ENCODE measurements at places on chromosomes 12 and 14.

DNA sequence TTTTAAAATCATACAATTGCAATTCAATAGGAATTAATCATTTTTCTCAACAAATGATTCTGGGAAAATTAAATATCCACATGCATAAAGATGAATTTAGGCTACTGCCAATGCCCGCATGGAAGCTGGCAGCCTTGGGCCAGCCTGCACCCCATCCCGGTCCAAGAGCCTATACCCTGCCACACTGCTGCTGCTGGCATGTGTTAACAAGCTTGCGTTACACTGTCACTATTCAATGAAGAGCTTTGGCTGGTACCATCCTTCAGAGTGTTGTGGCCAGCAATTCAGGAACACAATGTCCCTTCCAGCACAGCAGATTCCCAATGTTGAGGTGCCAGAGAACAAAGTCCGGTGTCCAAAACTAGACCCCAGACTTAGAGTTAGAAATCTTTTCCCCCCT is 13.6 kb upstream of the TAS2R14 start:
- no peak for DNase-seq

- DNase-seq, result no peak
Observed at GRCh38 chr12:67446716-67447115, 177.6 kb downstream of the CAND1 start.

GRCh38 chr14:26213846-26214575 is 383.8 kb downstream of the NOVA1 start:
- DNase-seq, result no peak

GRCh38 chr14:73591690-73592449 is at the start of gene ACOT4:
ACOT4 (plus strand) TSS chr14:73591873; CDS start chr14:73591960, 87 bp downstream.
- peak; percentile 39 for DNase-seq

GRCh38 chr14:95500772-95501401 is 15.6 kb downstream of the SYNE3 start:
- no peak for DNase-seq

DNA sequence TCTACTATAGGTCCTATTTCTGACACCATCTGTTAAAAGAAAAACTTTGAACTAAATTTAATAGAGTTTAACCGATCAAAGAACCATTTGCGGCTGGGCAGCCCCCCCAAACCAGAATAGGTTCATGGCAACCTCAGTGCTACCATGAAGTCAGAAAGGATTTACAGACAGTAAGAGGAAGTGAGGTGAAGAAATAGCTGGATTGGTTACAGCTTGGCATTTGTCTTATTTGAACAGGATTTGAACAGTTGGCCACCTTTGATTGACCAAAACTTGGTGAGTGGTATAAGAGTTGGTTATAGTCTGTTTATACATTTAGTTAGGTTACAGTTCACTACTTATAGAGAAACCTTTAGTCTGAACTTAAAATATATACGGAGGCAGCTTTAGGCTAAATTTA is 88.9 kb downstream of the TXNDC16 start:
- DNase-seq, result no peak

- DNase-seq, result no peak
Observed at GRCh38 chr12:65656891-65657351, 167.4 kb upstream of the HMGA2 start.

DNA sequence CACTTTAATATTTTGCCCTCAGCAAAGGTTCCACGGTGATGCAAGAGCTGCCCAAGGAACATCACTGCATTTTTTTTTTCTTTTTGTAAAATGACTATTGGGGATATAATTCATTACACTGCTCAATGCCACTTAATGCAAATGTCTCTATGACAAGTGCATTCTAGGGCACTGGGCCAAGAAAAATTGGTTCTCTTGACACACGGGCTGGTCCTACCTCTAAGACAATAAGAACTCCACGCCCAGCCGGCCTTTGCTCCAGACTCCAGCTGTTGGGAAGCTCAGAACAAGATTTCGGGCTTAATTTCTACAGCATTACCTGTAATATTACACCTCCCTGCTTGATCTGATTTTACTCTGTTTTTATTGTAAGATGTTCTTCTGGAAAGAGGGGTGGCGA is 48.8 kb upstream of the VRK1 start:
- no peak for DNase-seq

- DNase-seq, result no peak
Observed at GRCh38 chr12:76836633-76837032, 42.2 kb downstream of the CSRP2 start.

- no peak for DNase-seq
Observed at GRCh38 chr12:76192416-76192815, 107.9 kb upstream of the NAP1L1 start.

DNA sequence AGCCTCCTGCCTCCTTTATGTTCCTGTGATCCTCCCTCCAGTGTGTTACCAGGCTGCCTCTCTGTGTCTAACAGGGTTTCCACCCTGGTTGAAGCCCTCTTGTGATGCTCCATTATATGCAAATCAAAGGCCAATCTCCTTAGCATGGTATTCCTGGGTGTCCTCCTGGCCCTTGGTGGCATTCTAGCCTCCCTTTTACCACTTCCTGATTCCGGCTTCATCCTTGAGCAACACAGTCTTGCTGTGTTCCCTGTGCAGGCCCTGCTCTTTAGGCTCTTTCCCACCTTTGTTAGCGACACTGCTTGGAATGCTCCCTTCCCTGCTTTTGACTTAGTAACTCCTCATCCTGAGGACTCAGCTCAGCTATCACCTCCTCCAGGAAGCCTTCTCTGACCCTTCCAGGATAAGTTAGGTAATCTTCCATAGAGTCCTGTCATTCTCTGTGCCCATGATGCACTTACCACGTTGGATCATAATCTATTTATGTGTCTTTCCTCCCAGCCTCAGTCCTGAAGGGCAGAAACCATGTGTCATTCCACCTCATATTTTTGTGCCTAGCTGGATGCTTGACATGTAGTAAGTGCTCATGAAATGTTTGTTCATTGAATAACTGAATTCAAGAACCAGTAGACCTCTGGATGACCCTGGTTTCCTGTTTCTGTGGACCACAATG is 37.3 kb downstream of the PRKCH start:
- no peak for DNase-seq

DNA sequence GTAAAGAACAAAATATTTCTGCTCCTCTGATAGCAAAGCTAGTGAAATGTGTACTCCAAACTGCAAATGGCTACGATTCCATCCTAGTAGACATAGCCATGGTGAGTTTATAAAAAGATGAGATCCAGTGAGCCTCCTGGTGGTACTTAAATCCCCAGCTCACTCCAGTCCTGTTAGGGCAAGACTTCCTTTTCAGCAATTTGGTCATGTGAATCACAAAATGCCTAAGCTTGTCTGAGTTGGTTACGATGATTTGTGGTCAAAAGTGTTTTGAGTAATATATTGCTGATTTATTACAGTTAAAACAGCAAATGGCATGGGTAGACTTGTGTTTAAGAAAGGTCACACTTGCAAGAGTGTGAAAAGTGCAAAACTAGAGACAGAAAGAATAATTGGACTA is 102.7 kb upstream of the NAV3 start:
- no peak for DNase-seq

- no peak for DNase-seq
Observed at GRCh38 chr14:61394542-61394941, 73.2 kb downstream of the PRKCH start.

DNA sequence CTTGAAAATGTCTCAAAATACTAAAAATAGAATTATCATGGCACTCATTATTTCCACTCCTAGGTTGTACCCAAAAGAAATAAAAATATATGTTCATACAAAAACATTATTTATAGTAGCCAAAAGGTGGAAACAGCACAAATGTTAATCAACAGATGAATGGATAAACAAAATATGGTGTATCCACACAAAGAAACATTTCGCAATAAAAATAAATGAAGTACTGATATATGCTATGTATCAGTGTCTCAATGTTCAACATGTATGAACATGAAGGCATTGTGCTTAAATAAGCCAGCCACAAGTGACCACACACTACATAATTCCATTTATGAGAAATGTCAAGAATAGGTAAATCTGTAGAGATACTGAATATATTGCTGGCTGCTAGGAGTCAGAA is 40.9 kb downstream of the FOXG1 start:
- DNase-seq, result no peak

DNA sequence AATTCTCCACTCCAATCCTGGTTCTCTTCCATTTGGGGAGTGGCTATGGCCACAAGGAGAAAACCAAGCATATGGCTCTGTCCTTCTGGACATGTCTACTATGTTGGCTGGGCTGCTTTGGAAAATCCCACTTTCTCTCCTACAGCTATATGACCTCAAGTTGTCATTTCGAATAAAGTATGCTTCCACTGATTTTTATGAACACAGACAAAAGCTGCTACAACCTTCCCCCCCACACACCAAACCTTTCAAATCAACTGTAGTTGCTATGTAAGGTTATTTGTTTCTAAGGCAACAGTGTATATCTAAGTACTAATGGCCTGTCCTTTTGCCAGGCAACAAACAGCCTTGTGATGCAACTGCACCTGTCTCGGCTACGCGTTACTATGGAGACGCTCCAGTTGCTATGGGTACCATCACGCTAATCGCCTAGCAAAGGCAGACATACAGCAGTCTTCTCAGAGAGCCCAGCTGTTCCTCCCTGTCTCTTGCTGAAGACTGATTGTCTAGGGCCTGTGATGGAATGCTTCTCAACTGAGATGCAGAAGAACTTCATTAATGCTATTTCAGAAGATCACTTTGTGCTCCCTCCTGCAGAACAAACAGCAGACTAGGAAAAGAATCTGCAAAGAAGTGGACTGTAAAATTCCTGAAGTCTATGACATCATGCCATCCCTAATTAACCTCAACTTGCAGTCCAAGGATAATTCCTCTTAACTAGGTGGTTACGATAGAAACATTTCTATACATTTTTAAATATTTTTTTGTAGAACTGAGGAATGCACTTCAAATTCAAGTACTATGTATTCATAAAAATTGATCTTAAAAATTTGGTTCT is 67.6 kb downstream of the FOXN3 start:
- no peak for DNase-seq

DNA sequence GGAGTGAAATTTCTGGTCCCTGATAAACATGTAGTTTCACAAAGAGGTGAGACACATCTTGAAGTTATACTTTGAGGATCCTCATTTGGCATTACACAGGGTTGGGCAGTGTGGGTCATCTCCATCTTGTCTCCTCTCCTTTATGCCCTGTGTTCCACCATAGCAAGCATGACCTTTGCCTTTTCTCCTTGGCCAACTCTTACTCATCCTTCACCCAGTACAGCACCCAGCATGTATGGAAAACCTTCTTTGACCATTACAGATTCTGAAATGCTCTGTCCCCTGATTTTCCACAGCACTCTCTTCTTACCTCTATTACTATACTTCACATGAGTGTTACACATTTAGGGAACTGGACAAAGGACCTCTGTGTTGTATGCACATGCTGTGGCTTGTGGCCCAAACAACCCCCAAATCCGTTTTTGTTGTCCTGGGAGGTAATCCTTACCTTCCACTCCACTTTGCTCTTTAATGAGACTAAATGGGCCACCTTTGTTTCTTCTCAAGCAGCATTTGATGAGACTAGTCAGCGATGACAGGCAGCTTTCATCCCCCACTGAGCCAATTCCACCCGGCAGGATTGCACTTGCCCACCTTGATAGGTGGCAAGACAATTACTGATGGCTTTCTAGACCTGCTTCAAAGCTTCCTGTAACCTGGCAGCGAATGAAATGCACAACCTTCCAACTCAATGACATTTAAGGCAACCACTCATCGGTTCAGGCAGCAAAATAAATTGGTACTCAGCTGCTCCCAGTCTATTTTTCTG is 163.5 kb downstream of the MON2 start:
- no peak for DNase-seq

- peak; percentile 55 for DNase-seq
Observed at GRCh38 chr14:102437997-102438915, 71.3 kb downstream of the ANKRD9 start.

DNA sequence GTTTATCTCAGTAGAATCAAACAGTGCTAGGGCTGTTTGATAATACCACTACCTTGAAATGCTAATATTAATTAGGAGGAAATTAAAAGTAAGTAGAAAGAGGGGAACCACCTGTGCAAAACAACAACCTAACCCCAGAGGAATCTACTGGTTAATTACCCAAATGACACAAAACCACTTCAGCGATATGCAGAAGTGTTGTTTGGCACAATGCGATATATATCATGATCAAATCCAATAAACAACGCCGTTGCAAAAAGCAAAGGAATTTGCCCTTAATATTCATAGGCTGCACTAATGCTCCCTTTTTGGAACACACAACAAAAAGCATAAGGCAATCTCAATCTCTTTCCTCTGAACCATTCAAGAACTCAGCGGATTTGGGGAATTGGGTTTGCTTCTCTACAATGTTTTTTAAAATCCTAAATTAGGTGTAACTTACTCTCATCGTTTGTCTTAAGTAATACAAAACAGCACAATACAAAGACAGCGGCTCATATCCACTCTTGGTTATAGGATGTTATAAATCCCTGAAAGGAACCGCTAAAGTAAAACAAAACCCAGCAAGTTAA is 1.5 kb downstream of the MAP4K5 start:
- DNase-seq, result no peak

- DNase-seq, result no peak
Observed at GRCh38 chr14:64060648-64061096, 207.9 kb downstream of the SYNE2 start.

DNA sequence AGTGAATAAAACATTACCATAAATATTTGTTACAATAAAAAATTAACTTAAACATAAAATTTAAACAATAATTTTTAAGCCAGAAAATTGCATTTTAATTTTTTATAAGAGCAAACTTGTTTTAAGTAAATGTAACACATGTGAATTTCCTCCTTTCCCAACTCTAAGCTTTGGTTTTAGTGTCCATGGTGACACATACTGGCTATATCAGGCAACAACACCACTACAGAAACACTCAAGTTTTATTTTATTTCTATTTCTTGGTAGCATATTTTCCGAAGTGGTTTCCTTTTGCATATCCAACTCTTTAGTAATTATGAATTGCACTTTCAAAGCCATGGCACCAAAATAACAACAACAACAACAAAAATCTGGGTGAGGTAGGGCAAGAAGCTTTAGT is 2.2 kb downstream of the NELL2 start:
- no peak for DNase-seq

DNA sequence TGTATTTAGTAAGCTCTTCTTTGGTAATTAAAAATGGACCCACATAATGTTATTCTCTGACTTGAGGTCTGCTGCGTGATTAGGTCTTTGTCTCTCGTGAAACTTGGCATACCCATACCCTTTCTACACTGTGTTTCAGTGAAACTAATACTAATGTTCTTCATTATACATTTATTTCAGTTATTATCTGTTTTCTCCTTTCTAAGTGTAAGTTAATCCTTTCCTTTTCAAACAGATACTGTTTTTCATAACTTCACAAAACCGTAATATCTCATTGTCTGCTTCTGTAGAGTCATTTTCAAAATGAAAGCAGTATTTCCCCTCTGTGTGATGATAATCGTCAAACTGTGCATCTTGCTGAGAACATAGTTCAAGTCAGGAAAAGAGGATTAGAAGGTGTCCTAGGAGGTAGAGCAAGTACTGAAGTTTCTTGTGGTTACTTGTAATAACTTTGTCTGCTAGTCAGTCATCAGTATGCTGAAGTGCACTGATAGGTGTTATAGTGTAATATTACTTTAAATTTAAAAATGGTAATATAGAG is 15.9 kb downstream of the PYROXD1 start:
- DNase-seq, result no peak

GRCh38 chr14:43735932-43736331 is 771.2 kb downstream of the FSCB start:
- DNase-seq, result no peak

- DNase-seq, result no peak
Observed at GRCh38 chr12:6784296-6784695, 5.0 kb upstream of the CD4 start.

GRCh38 chr14:89240414-89240813 is 176.6 kb downstream of the FOXN3 start:
- DNase-seq, result no peak

- no peak for DNase-seq
Observed at GRCh38 chr14:33987565-33988080, 36.7 kb upstream of the EGLN3 start.

- no peak for DNase-seq
Observed at GRCh38 chr14:54572316-54572715, 5.4 kb downstream of the SAMD4A start.

Measured in activated naive CD4-positive, alpha-beta T cell (primary cell).